ENCODE measurements at places on chromosomes 7 and 10. TPM values are rescaled to one million over a fixed set of nuclear protein-coding genes. Genes with fewer than 3 reads are reported as not detected.

DNA sequence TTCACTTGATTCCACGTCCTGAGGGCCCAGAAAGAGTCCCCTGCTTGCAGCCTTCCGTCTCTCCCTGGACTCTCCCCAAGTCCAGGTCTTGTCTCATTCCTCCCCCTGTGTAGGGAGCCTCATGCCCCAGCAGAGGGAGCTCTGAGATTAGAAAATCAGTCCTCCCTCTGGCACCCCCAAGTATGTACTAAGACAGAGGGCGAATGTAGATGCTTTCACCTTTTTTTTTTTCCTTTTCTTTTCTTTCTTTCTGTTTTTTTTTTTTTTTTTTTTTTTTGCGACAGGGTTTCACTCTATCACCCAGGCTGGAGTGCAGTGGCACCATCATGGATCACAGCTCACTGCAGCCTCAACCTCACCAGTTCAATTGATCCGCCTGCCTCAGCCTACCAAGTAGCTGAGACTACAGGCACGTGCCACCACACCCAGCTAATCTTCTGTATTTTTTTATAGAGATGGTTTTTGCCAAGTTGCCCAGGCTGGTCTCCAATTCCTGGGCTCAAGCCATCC lies 10.3 kb downstream of the SFXN3 start:
- H3K4me1 ChIP-seq, result peaks cover 13% of the 10 kb centered on the region
- H3K27me3 ChIP-seq, result no peaks in the 10 kb centered on the region
- peak overlapping the region; percentile 95 for H3K27ac ChIP-seq
- no peak overlapping the region for H3K4me3 ChIP-seq
- peak; percentile 92 for DNase-seq
- peaks cover 18% of the 10 kb centered on the region for H3K36me3 ChIP-seq

Gene ITPRID1
- not detected for total RNA-seq

- no peaks in the 10 kb centered on the region for H3K36me3 ChIP-seq
- no peaks in the 10 kb centered on the region for H3K27me3 ChIP-seq
- no peaks in the 10 kb centered on the region for H3K4me1 ChIP-seq
- DNase-seq, result peak; percentile 92
- H3K27ac ChIP-seq, result no peak overlapping the region
Measured at GRCh38 chr10:84179059-84179710, 5.6 kb downstream of the GPR15LG start.

Gene TMEM273
- not detected for total RNA-seq

Gene TRIL
- total RNA-seq, result 0.32 TPM

Gene HOXA11
- total RNA-seq, result 8.3 TPM

GRCh38 chr7:44348300-44348699 lies 22.9 kb upstream of the CAMK2B start:
- H3K36me3 ChIP-seq, result no peaks in the 10 kb centered on the region
- DNase-seq, result peak; percentile 67
- H3K4me3 ChIP-seq, result no peak overlapping the region

GRCh38 chr10:132904181-132904813 lies 38.1 kb downstream of the CFAP46 start:
- peaks cover 24% of the 10 kb centered on the region for H3K27me3 ChIP-seq
- no peak overlapping the region for H3K27ac ChIP-seq
- H3K4me1 ChIP-seq, result no peaks in the 10 kb centered on the region
- H3K4me3 ChIP-seq, result no peak overlapping the region
- H3K36me3 ChIP-seq, result no peaks in the 10 kb centered on the region

- DNase-seq, result no peak
- peaks cover 4% of the 10 kb centered on the region for H3K4me1 ChIP-seq
- H3K27ac ChIP-seq, result no peak overlapping the region
- H3K36me3 ChIP-seq, result no peaks in the 10 kb centered on the region
- no peak overlapping the region for H3K4me3 ChIP-seq
- no peaks in the 10 kb centered on the region for H3K27me3 ChIP-seq
Measured at GRCh38 chr10:11153766-11154165, 136.1 kb downstream of the CELF2 start.

DNA sequence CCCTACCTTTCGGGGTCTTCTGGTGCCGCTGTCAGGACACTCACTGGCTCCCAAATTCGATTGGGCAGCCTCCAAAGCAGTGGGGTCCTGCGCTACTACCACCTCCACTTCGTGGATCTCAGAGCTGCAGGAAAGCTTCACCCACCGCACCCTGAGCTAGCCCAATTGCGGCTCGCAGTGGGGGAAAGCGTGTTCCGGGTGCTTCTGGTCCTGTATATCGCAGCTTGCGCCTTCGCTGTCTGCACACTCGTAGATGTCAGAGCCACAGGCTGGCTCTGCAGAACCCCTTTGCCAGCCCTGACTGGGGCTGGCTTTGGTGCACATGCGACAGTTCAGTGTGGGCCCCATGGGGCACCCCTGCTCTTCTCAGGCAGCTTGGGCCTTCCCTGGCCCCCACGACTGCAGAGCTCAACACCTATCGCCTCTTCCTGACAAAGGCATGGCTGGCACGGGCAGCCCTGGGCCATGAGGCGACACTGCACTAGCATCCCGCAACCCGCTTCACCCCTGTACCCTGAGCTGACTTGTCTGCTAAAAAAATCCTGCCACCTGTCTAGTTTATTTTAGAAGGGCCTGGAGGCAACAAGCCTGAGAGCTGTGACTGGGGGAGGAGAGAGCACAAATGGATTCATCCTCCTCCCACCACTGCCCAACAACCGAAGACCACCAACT lies 78.7 kb upstream of the ABI1 start:
- no peak overlapping the region for H3K27ac ChIP-seq
- no peaks in the 10 kb centered on the region for H3K4me1 ChIP-seq
- no peaks in the 10 kb centered on the region for H3K27me3 ChIP-seq
- no peaks in the 10 kb centered on the region for H3K36me3 ChIP-seq
- no peak for DNase-seq

Gene TAS2R4
- 0.32 TPM for total RNA-seq

Data from GM23248 (cell line).